Activated CD4-positive, alpha-beta T cell treated with anti-CD3 and anti-CD28 coated beads, Interleukin-2, amount 10 ng/mL, durations not matched to agents 7 days and 5 days (primary cell): ENCODE measurements at places on chromosomes 3 and 15.
A peak's percentile ranks its signal among the peaks of the same experiment; 100 is the strongest.

- no peak for DNase-seq
Observed at GRCh38 chr3:49378249-49378895, 20.2 kb upstream of the GPX1 start.

GRCh38 chr15:89041507-89041906 lies 46.7 kb upstream of the ABHD2 start:
- DNase-seq = no peak

DNA sequence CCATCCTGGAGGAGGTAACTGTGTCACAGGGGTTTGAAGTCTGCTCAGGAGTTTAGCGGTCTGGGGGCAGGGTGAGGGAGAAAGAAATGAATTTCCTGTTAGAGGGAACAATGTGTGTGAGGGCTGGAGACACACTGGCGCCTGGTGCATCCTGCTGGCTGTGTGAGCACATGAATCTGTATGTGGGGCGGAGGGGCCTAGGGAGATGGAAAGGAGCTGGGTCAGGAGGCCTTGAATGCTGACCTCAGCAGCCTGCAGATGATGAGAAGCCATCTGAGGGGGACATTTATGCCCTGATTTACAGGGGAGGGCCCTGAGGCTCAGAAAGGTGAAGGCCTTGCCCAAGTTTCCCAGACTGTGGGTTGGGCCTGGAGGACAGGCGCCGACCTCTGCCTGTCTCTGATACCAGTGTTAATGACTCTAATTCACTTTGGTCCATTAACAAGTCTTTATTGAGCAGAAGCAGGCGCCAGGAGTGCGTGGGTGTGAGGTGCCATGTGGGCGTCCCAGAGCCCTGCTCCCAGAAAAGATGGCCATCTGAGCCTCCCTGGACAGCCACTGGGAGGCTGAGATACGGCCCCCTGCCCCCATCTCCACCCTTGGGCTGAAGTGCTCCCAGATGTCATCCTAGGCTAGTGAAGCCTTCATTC lies 34.8 kb downstream of the LINGO1 start:
- no peak for DNase-seq

GRCh38 chr3:103516950-103517349 lies 1082.1 kb downstream of the ZPLD1 start:
- DNase-seq = no peak

DNA sequence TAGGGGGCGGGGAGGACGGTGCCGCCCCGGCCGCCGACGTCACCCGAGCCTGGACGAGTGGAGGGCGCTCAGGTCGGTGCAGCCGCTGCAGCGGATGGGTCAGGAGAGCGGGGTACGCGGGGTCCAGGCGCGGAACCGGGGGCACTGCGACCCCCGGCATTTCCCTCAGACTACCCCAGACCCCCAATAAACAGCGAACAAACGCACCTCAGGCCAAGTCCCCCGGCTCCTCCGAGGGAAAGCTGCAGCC lies 78.9 kb downstream of the IQSEC1 start:
- DNase-seq = no peak

DNA sequence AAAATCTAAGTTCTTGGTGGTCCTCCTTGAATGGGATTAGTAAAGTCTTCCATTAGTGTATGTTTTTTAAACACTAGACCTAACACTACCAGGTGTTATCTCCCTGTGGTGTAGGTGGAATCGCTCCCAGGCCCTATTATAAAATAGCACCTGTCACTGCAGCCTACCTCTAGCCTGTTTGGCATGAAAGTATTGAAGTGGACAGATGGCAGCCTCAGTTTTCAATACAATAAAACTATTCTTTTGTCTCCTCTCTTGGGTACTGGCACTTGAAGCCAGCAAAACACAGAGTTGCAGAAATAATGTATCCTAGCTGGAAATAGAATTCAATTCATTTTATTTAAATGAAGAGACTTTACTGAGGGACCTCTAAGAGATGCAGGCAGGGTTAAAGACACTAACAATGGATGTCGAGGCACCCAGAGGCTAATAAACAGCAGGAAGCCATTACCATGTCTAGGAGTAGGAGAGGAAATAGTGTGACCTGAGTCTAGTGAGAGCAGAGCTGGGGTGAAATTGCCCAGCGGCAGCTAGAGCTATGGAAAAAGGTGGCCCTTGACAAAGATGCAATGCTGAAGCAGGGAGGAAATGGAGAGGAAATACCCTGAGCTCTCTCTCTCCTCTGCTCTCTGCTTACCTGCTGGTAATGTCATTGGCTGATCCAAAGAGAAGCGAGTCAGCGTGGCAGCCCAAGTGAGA lies 49.1 kb upstream of the TMEM158 start:
- DNase-seq = no peak

DNA sequence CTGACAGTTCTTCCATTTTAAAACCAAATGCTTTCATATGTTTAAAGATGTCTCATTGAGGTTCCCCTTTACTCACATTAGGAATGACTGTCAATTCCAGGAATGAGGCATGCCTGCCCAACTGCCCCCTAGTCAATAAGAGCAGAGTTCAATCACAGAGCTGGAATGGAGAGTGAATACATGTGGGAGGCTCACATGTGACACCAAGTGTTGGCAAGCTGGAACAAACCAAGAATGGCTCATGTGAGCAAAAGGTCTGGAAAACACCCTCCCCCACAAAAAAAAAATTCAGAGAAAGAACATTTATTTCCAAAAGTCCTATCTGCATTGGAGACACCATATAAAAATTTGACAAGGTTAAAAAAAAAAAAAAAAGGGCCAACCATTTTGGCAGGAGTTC lies 3.7 kb downstream of the PBRM1 start:
- no peak for DNase-seq

DNA sequence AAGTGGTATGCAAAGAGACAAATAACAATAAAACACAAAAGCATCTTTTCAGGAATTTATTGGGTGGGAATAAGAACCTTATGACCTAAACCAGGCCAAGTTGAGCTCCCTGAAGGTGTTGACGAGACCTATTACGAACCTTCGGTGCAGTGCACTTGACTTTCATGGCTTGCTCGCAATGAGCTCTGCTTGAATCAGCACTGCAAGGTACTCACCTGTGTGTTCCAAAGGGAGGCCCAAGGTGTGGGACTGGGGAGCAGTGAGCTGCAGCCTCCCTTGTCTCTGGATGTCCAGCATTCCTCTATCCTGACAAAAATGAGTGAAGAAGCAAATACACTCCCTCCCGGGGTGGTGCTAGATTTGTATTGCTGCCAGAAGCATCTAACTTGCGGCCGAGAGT lies at the start of gene MDFIC2:
Gene MDFIC2 (minus strand): TSS at position 303 of the 400 bp plus-strand sequence. CDS start 665 bp downstream, outside the sequence.
- DNase-seq = no peak

DNA sequence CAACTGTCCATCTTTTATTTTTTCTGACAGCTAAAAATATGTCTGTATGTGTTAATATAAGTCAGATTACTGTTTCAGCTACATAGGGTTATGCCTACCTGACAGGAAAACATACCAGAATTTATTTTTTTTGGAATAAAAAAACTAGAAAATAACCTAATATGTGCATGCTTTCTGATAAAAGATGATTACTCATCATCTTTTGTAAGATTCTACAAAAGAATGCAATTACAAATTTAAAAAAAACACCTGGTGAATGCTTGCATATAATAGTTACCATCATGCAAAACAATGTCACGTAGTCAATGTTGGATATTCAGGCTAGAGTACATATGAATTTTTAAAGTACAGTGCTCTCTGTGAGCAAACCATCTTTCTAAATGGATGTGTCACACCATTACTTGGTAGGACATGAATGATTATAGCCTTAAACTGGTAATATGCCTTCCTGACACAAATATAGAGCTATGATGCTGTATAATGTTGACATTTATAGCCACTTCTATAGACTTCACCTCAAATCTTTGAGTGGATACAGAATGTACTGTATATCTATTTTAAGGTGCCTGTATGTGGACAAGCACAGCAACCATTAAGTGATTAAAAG lies 180.6 kb downstream of the EPHA3 start:
- no peak for DNase-seq

GRCh38 chr3:19885468-19885867 lies 48.5 kb downstream of the EFHB start:
- DNase-seq = peak; percentile 25
